ENCODE measurements at places on chromosomes 7 and 10.
A peak's percentile ranks its signal among the peaks of the same experiment; 100 is the strongest.

- no peaks in the 10 kb centered on the region for H3K27me3 ChIP-seq
- H3K27ac ChIP-seq = no peak overlapping the region
- no peaks in the 10 kb centered on the region for H3K36me3 ChIP-seq
- no peak overlapping the region for H3K4me3 ChIP-seq
- no peak for DNase-seq
Measured at GRCh38 chr7:54394834-54395233, 147.3 kb upstream of the VSTM2A start.

DNA sequence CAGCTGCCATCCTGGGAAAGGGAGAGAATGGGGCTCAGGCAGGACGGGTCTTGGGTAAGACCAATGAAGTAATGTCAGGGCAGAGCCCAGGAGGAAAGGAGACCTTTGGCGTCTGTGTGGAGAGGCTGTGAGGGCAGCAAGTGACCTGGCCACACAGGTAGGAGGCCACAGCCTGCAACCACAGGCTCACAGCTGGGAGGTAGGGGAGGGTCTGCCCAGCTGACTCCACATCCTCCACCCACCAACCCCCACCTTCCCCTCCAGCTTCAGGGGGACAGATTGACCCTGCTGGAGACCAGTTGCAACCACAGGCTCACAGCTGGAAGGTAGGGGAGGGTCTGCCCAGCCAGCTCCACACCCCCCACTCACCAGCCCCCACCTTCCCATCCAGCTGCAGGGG is 262.2 kb upstream of the TCERG1L start:
- H3K27ac ChIP-seq = no peak overlapping the region
- no peaks in the 10 kb centered on the region for H3K4me1 ChIP-seq
- H3K36me3 ChIP-seq = no peaks in the 10 kb centered on the region
- DNase-seq = no peak
- H3K27me3 ChIP-seq = no peaks in the 10 kb centered on the region

GRCh38 chr7:99139036-99139435 is 4.9 kb downstream of the SMURF1 start:
- H3K27ac ChIP-seq = no peak overlapping the region
- no peaks in the 10 kb centered on the region for H3K36me3 ChIP-seq
- peaks cover 46% of the 10 kb centered on the region for H3K4me1 ChIP-seq
- no peak for DNase-seq

- no peaks in the 10 kb centered on the region for H3K27me3 ChIP-seq
- no peaks in the 10 kb centered on the region for H3K4me1 ChIP-seq
- H3K36me3 ChIP-seq = no peaks in the 10 kb centered on the region
- H3K4me3 ChIP-seq = no peak overlapping the region
- no peak overlapping the region for H3K27ac ChIP-seq
Measured at GRCh38 chr10:76403912-76404311, 972.5 kb downstream of the LRMDA start.

GRCh38 chr10:21406595-21407193 is 118.8 kb downstream of the SKIDA1 start:
- H3K4me3 ChIP-seq = no peak overlapping the region
- DNase-seq = no peak
- no peaks in the 10 kb centered on the region for H3K36me3 ChIP-seq
- no peak overlapping the region for H3K27ac ChIP-seq
- no peaks in the 10 kb centered on the region for H3K27me3 ChIP-seq

DNA sequence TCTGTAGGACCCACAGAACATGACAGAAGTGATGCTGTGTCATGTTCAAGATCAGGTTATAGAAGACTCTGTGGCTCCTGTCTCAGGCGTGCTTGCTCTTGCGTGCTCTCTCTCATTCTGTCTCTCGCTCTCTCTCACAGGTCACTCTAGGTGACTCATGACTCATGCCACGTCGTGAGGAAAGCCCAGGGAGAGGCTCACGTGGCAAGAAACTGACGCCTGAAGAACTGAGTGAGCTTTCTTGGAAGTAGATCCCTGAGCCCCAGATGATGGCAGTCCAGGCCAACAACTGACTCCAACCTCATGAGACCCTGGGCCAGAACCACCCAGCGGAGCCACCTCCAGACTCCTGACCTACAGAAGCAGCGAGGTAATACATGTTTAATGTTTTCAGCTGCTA is 103.3 kb downstream of the DNMBP start:
- peak overlapping the region; percentile 71 for H3K27ac ChIP-seq
- H3K4me1 ChIP-seq = peaks cover 30% of the 10 kb centered on the region
- H3K36me3 ChIP-seq = peaks cover 81% of the 10 kb centered on the region
- H3K27me3 ChIP-seq = no peaks in the 10 kb centered on the region

DNA sequence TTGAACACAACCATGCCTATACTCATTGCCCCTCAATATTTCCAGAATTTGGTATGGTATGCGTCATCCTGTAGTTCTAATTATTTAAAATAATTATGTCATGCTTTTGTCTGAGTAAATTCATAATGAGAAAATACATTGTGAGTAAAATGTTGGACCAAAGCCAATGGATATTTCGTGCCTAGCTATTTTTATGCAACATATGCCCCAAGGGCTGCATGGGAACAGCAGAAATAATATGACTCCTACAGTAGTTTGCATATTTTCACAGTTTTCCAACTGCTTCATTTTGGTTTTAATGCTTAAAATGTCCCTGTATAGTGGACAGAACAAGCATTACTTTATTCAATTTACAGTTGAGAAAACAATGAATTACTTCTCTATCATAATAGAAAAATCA is 1115.6 kb upstream of the GHITM start:
- no peak overlapping the region for H3K27ac ChIP-seq
- H3K27me3 ChIP-seq = no peaks in the 10 kb centered on the region
- DNase-seq = no peak
- no peaks in the 10 kb centered on the region for H3K4me1 ChIP-seq

DNA sequence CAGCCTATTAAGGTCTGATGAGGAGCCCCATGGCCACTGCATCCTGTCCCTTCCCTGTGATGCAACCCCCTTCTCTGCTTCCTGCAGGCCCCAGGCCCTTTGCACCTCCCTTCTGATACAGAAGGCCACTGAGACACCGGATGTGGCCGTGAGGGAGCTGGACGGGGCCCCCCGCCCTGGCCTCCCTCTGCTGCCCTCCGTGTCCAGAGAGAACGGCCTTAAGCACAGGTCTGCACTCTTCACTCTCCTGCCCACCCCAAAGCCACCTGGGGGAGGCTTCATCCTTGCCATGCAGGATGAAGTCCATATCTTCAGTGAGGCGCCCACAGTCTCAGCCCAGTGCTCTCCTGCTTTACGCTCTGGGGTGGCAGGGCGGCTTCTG is 86.9 kb upstream of the GNA12 start:
- DNase-seq = peak; percentile 22
- peaks cover 10% of the 10 kb centered on the region for H3K4me1 ChIP-seq
- no peaks in the 10 kb centered on the region for H3K27me3 ChIP-seq
- no peak overlapping the region for H3K27ac ChIP-seq
- H3K4me3 ChIP-seq = no peak overlapping the region

DNA sequence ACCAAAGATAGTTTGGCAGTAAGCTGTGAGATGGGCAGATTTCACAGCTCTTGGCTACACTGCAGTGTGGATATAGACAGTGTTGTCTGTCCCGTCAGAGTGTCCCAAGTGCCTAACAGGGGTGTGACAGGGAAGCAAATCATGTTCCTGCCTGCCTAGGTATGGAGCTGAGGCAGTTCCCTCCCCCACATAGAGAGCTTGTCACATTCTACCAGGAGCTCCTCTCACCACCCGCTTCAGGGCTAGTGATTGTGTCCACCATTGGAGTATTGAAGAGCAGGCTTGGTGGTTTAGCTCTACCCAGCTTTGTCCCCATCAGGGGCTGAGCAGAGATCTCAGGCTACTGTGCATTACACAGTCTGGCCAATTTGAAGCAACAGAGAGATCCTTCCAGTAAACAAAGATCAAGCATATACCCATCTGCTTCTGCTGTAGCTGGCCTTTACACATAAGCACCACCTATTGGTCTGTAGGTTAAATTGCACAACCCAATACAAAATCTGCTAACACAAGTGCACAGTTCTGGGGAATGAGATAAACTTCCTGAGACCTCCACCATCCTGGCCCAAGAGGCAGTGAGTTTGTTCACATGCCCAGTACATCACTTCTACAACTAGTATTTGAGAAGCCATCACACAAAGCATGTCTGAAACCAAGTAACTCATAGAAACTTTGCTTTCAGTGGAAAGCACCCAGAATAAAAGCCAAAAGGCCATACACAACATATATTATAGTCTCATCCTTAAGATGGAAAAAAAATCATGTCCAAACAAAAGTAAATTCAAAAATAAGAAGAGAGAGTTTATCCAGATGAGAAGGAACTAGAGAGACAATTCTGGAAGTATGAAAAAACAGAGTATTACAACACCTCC is 67.3 kb downstream of the GLCCI1 start:
- no peaks in the 10 kb centered on the region for H3K4me1 ChIP-seq
- H3K4me3 ChIP-seq = no peak overlapping the region
- H3K36me3 ChIP-seq = no peaks in the 10 kb centered on the region
- H3K27me3 ChIP-seq = no peaks in the 10 kb centered on the region
- no peak overlapping the region for H3K27ac ChIP-seq
- DNase-seq = no peak

DNA sequence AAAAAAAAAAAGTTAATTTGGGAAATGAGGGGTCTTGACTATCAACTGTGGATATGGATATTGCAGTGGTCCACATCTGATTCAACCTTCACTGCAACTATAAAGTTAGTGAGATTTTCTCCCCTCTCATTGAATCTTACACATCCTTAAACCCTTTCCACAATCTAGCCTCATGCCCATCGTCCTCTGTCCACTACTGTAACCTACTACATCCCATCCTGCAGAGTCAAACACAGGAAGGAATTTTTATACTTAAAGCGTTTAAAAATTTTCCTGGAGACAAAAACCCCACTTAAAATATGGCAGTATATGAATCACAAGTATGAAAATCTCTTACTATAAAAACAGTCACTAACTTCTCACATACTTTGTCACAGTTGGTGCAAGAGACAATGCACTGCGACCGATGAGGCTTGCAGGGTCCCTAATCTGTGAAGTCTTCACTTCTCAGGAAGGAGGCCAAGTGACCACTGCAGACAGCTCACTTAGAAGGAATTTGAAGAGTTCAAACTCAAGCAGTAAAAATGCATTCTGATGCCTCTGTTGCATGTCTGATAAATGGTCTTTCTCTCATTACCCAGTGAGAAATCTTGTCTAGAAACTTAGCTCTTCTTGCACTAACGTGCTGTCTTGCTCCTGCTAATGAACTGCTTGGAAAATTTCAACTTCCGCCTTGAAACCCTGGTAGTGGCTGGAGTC is 50.3 kb upstream of the ST8SIA6 start:
- no peaks in the 10 kb centered on the region for H3K4me1 ChIP-seq
- no peaks in the 10 kb centered on the region for H3K36me3 ChIP-seq
- DNase-seq = no peak

- no peak overlapping the region for H3K27ac ChIP-seq
- H3K36me3 ChIP-seq = peaks cover 29% of the 10 kb centered on the region
- no peaks in the 10 kb centered on the region for H3K27me3 ChIP-seq
- H3K4me3 ChIP-seq = no peak overlapping the region
- no peak for DNase-seq
- no peaks in the 10 kb centered on the region for H3K4me1 ChIP-seq
Measured at GRCh38 chr10:29519659-29520058, 115.1 kb downstream of the SVIL start.

DNA sequence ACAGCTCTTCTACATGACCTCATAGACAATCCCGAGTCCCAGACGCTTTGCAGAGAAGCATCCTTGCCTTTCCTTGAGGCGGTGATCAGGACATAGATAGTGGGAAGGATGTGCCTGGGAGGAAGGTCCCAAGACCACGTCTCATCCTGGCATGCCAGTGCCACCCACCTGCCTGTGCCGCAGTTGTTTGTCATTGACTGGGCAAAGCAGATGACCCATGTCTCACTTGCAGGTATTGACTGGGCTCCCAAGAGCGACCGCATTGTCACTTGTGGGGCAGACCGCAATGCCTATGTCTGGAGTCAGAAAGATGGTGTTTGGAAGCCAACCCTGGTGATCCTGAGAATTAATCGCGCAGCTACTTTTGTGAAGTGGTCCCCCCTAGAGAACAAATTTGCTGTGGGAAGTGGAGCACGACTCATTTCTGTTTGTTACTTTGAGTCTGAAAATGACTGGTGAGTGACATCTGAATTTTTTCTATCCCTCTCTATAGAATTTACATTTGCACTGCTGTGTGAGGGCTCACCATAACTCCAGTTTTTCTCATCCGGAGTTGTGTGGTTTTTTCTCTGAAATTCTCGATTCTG is 18.5 kb downstream of the ARPC1A start:
- H3K27me3 ChIP-seq = no peaks in the 10 kb centered on the region
- H3K4me1 ChIP-seq = no peaks in the 10 kb centered on the region
- H3K4me3 ChIP-seq = no peak overlapping the region
- H3K27ac ChIP-seq = no peak overlapping the region

DNA sequence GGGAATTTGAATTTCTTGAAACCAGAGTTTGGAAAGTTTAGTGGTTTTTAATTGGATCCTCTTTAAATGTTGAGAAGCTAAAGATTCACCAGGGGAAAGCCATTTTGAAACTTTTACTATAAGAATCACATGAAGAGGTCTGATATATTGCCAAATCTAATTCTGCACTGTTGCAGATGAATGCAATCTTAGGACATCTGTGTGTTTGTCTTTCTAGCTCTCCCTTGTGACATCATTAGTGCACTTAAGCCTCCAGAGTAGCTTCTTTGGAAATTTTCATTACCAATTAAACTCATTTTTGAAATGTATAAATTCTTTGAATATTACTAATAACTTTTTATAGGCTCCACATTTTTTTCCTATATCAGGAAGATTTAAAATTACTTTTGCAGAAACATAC is 160.2 kb downstream of the BICC1 start:
- no peak overlapping the region for H3K4me3 ChIP-seq
- H3K27ac ChIP-seq = no peak overlapping the region
- no peaks in the 10 kb centered on the region for H3K27me3 ChIP-seq
- no peak for DNase-seq
- H3K36me3 ChIP-seq = no peaks in the 10 kb centered on the region

GRCh38 chr7:112134039-112134438 is 72.2 kb downstream of the DOCK4 start:
- H3K4me1 ChIP-seq = peaks cover 15% of the 10 kb centered on the region
- H3K36me3 ChIP-seq = no peaks in the 10 kb centered on the region
- DNase-seq = no peak
- no peak overlapping the region for H3K4me3 ChIP-seq
- no peaks in the 10 kb centered on the region for H3K27me3 ChIP-seq

- peaks cover 34% of the 10 kb centered on the region for H3K4me1 ChIP-seq
- no peak overlapping the region for H3K4me3 ChIP-seq
- DNase-seq = no peak
- peak overlapping the region; percentile 61 for H3K27ac ChIP-seq
Measured at GRCh38 chr10:93150990-93151547, 77.4 kb downstream of the CYP26A1 start.

DNA sequence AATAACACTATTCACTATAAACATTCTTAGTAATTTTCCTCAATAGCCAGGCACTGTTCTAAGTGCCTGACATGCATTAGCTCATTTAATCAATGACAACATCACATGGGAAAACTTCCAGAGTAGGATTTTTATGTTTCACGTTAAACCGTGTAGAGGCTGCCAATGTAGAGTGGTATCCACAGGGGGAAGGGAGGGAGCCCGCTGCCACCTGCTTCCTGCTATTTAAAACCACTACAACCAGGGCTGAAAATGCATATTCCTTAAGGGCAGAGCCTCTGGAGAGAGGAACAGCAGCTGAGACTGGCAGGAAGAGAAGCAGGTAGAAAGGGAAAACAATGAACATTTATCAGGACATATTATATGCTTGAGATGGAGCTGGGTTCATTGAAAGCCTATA is 684.3 kb upstream of the AUTS2 start:
- no peak overlapping the region for H3K27ac ChIP-seq
- no peaks in the 10 kb centered on the region for H3K27me3 ChIP-seq
- H3K36me3 ChIP-seq = no peaks in the 10 kb centered on the region
- H3K4me1 ChIP-seq = no peaks in the 10 kb centered on the region
